ENCODE measurements at places on chromosomes 3 and 15.
A peak's percentile ranks its signal among the peaks of the same experiment; 100 is the strongest.

DNA sequence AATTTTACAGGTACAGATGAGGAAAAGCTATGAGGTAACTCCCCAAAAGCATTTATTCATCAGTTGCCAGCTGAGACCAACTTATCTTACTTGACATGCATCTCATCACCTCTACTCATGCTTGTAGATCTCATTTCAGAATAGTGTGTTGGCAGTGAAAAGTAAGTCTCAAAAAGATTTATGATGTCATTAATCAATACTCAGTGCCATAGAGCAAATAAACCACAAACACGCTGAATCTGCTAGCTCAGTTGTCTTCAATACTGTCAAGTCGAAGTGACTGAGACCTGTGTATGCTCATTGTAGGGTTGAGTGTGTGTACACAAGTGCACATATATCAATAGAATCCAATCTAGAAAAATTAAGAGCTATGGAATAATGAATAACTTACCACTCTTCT, 413.5 kb downstream of the CNTN3 start:
- no peak for DNase-seq

DNA sequence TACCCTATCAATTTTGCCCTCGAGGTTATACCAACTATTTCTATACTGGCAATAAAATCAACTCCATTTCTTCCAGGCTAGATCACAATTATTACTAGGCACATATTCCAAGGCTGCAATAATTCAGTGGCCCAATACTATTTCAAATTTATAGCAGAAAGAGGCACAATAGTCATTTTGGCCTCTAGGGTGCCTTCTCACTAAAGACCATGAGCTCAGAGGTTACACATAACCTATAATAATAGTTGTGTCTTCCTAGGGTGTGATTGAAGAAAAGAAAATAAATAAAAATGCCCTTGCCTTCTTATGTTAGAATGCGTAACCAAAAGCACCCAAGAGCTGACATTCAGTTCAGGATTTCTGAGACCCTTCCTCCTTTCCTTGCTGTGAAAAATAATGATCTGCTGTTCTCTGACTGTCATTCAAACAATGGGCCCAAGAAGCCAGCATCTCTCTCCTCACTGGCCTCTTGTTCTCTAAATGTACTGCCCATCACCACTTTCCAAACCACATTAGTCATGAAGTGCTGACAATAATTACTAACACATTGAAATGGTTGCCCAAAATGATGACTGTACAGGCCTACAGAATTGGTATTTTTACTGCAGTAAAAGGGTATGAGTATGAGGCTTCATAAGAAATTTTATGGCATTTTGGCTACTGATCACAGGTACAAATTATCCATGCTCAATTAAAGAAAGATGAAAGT, 244.8 kb downstream of the LRRN1 start:
- no peak for DNase-seq

- no peak for DNase-seq
Measured at GRCh38 chr15:87573039-87573438, 683.5 kb downstream of the NTRK3 start.

GRCh38 chr15:50880206-50880605, 28.3 kb upstream of the AP4E1 start:
- DNase-seq, result no peak

- no peak for DNase-seq
Measured at GRCh38 chr3:18669374-18669773, 244.2 kb upstream of the SATB1 start.

- DNase-seq, result no peak
Measured at GRCh38 chr3:123926396-123926795, 34.6 kb downstream of the CCDC14 start.

GRCh38 chr15:25799906-25800700, 63.0 kb downstream of the ATP10A start:
- no peak for DNase-seq

DNA sequence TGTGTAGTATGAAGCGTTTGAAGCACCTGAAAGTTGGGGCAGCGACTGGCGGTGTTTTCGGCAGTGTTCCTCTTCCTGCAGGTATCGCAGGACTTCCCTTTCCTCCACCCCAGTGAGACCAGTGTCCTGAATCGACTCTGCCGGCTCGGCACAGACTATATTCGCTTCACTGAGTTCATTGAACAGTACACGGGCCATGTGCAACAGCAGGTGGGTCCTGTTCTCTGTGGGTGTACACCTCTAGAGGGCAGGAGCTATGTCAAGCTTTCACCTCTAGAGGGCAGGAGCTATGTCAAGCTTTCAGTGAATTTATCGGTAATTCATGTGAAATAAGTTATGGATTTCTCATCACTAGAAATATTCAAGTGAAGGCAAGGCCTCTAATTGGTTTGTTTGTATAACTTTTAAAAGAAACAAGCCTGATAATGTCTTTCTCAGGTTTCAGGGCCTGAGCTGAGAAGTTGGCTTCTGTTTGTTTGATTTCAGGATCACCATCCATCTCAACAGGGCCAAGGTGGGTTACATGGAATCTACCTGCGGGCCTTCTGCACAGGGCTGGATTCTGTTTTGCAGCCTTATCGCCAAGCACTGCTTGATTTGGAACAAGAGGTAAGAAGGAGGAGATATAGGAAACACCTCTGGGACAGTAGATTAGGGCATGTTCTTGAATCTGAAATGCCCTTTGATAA, 5.3 kb downstream of the TUBGCP4 start:
- DNase-seq, result no peak

DNA sequence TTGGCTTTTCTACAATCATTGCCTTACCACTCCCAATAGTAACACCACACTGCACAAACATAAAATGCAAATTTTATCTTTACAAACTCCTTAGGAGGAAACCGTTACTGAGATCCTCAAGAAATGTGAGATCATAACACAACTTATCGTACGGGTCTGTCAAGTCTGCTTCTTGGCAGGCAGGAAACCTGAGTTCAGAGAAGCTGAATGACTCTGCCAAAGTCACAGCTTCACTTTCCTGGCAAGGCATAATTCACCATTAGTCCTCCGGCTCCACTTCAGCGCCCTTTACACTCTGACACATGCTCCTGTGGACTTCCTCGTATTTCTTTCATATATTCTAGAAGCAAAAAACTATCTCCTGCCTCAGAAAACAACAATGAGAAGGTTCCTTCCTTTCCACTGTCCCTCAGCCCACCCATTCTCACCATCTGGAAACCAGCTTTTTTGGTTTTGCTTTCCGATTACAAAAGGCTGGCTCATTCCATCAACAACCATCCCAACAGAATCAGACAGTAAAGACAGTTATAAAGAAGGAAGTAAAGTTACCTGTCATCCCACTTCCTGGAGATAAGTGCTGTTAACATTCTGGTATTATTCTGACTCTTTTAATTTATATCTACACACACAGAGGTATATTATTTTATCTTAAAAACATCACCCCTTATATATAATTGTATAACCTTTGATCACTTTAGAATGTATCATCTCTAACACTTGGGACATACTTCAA, 223.4 kb downstream of the STT3B start:
- DNase-seq, result no peak

- no peak for DNase-seq
Measured at GRCh38 chr15:71746719-71747118, 63.6 kb upstream of the NR2E3 start.

DNA sequence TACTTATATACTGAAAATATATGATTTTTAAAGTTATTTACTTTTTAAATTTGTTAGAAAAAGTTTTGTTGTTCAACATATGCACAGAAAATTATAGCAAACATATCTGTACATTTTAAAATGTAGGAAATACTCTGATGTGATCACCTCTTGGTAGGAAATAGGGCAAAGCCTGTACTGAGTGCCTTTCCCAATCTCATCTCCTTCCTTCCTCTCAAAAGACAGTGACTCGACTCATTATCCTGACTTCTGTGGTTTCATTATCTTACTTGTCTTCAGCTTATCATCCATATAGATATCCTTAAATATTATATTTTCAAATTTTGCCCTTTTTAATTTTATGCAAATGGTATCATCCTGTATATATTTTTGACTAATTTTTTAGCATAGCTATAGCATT, 18.4 kb upstream of the ALCAM start:
- DNase-seq, result no peak

DNA sequence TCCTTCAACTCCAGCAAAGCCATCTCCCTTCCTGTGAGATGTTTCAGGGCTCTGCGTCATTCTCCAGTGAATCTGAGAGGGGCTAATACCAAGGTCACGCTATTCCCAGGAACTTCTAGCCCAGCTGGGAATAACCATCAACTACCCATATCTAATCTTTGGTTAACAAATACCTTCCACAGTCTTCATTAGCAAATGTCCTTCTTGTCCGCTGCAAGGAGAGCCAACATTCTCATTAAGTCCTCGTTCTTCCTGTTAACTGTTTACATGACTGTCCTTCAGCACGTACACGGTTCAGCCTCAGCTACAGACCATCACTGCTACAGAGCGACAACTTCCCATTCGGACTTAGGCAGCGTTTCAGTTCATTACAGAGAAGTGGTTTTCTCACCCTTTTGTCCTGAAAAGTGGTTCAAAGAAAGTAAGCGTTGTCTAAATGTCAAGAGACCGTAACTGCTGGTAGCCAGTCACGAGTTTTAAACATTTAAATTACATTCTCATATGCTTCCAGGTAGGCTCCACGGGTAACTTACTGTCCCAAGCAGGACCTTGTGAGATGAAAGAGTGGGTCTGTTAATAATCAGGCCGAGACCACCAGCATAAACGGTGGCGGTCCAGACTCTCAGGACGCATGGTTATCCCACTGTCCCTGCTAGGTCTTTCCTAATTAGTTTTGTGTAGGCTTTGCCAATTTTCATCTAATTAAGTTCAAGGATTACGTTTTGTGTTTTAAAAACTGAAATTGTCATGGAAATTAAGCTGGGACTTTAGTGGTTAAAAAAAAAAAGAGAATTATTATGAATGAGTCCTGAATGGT, 63.8 kb downstream of the CHSY1 start:
- DNase-seq, result no peak

GRCh38 chr3:165491487-165491886, 295.3 kb upstream of the SLITRK3 start:
- DNase-seq, result peak; percentile 30

- DNase-seq, result no peak
Measured at GRCh38 chr15:49168016-49168415, 2.0 kb upstream of the GALK2 start.

- no peak for DNase-seq
Measured at GRCh38 chr3:6791161-6791560, 69.8 kb upstream of the GRM7 start.

DNA sequence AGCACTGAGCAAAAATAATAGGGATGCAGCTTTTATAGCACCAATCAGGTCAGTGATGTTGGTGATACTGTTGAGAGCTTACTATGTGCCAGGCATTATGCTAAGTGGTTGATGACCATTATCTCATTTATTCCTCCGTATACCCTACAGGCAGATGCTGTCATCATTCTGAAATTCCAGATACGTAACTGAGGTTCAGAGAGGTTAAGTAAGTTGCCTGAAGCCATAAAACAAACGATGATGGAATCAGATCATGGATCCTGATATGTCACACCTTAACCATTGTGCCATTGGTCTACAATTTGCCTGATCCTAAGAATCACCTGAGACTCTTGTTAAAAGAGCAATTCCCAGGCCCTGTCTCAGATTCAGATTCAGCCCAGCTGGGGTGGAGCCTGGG, 49.5 kb downstream of the ST6GAL1 start:
- DNase-seq, result no peak

DNA sequence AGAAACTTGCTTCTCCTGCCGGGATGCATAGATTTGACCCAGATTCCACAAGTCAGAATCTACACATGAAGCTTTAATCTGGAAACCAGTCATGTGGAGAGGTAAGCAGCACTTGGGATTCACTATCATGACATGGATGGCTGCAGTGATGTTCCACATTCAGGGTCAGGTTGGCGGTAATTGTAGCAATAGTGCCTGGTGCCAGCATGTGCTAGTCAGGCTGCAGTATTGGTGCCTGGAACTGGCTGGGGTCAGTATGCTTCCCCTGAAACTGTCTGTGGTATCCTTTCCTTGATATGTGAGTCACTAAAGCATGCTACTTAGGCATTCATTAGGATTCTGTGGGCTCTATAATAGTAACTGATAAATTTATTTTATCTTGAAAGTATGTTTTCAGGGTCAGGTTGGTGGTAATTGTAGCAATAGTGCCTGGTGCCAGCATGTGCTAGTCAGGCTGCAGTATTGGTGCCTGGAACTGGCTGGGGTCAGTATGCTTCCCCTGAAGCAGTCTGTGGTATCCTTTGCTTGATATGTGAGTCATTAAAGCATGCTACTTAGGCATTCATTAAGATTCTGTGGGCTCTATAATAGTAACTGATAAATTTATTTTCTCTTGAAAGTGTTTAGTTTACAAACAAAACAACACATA, 1439.2 kb downstream of the ZPLD1 start:
- DNase-seq, result no peak

- DNase-seq, result no peak
Measured at GRCh38 chr3:193830791-193831191, 237.8 kb downstream of the OPA1 start.

- no peak for DNase-seq
Measured at GRCh38 chr3:109155828-109156227, 19.3 kb downstream of the C3orf85 start.

DNA sequence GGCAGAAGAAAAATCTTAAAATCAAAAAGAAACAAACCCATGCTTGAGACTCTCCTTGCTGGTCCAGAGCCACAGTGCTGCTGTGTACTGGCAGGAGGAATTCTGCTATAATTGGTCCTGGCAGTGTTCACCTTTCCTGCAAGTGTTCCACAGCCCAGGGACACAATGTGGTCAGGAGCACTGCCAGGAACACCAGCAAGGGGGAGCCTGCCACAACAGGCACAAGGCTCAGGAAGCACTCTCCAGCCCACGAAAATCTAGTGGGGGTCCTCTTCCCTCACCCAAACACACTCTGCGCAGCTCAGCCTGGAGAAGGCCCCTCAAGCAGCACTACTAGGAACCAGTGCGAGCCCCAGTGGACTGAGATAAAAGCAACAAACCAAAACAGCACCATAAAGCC, 92.9 kb downstream of the UBE3A start:
- no peak for DNase-seq

GRCh38 chr3:59372346-59372745, 322.5 kb upstream of the CFAP20DC start:
- DNase-seq, result no peak

DNA sequence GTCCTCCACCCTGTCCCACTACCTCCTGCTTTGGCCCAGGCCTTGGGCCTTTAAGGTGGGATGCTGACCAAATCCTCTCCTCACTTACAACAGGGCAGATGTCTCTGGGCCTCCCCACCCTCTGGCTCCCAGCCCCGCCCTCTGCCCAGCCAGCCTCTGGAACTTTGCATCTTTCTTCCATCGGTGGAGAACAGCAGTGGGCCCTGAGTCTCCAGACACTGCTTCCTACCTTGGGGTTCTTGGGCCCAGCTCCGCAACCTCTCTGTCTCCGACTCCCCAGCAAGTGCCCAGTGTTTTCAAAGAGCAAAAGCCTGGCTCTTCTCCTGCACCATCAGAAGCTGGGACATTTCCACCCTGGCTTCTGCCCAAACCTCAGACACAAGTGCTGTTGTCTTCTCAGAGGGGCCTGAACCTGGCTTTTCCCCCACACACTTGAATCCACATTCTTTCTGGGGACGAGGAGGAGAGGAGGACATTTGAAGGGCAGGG, 33.1 kb downstream of the MRAS start:
- DNase-seq, result peak; percentile 46

DNA sequence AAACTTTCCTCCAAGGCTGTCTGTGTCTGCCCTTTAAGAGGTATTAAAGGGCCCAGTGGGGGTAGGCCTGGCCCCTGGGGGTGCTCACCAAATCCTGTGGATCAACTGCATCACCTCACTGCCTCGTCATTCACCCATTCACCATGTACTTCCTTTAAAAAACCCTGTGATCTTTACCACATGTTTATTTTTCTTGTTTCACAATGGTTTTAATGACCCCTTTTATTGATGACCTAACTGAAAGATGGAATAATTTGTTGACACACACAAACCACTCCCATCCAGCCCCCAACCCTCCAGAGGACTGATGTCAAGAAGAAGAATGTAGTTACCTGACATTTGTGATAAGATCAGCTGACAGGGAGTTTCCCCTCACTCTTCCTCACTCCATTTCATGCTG, 40.8 kb downstream of the KCNAB1 start:
- DNase-seq, result no peak
